SJSA1 (cell line): ENCODE measurements at places on chromosomes 12 and 14. TPM values are rescaled to one million over a fixed set of nuclear protein-coding genes. Genes with fewer than 3 reads are reported as not detected.

DNA sequence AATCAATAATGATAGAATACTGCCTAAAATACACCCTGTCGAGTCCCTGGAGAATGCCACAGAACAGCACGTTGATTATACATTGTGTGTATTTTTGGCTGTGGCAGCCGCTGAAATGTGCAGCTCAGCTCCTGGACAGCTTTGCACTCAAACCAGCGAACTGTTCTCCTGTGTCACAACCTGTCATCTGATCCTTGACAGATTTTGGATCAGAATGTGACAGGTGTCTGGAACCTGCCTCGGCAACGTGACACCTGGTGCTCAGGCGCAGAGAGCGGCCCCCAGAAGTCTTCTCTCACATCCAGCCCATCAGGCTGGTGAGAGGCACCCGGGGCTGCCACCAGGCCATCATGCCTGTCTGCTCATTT lies 19.3 kb downstream of the MVK start:
- no peaks in the 10 kb centered on the region for H3K27me3 ChIP-seq
- H3K36me3 ChIP-seq, result peaks cover 1% of the 10 kb centered on the region; the same call in 1 of the 2 replicates
- DNase-seq, result no peak
- H3K4me1 ChIP-seq, result no peaks in the 10 kb centered on the region
- no peak overlapping the region for H3K4me3 ChIP-seq

DNA sequence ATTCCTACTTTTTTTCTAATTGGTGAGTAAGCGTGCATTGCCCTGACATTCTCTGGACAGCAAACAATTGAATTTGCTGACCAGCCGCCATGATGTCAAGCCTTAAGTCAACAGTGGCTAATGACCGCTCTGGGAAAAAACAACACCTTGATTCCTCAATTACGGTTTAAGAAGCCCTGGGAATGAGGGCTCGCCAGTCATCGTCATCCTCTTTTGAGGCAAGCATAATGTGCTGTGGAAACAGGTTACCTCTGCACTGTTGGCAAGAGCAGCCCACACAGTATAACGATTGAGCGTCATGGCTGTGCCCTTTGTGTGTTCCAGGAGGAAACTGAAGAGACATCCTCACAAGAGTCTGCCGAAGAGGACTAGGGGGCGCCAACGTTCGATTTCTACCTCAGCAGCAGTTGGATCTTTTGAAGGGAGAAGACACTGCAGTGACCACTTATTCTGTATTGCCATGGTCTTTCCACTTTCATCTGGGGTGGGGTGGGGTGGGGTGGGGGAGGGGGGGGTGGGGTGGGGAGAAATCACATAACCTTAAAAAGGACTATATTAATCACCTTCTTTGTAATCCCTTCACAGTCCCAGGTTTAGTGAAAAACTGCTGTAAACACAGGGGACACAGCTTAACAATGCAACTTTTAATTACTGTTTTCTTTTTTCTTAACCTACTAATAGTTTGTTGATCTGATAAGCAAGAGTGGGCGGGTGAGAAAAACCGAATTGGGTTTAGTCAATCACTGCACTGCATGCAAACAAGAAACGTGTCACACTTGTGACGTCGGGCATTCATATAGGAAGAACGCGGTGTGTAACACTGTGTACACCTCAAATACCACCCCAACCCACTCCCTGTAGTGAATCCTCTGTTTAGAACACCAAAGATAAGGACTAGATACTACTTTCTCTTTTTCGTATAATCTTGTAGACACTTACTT lies 138.9 kb downstream of the HMGA2 start:
- peak; percentile 57 for DNase-seq
- H3K4me1 ChIP-seq, result peaks cover 50% of the 10 kb centered on the region
- no peaks in the 10 kb centered on the region for H3K36me3 ChIP-seq
- no peak overlapping the region for H3K4me3 ChIP-seq

DNA sequence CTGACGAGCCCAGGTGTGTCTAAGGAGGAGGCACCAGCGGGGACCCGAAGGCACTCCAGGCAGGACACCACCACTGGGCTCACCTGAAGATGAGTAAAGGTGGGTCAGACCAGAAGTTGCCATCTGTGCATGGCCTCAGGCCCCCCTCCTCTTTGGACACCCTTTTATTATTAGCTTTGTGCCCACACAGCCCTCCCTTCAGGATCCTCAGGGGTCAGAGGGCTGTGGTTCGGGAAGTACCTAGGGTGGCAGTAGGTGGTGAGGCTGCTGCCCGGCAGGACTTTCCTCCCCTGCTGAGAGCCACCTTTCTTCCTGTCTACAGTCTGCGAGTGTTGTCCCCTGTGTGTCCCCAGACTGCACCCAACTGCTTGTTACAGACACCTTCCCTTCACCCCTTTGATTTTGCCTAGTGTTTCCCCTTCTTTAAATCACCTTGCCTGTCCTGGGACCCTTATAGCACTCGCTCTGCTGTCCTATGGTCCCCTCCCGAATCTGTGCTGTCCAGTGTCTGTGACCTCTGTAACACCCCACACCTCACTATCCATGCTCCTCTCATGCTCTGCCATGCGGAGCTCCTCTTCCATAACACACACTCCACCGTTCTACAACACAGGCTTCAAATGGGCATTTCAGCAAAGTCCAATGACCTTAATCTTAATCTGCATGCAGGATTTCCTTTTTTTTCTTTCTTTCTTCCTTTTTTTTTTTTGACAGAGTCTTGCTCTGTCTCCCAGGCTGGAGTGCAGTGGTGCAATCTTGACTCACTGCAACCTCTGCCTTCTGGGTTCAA lies 25.7 kb downstream of the SOAT2 start:
- DNase-seq, result no peak
- H3K36me3 ChIP-seq, result no peaks in the 10 kb centered on the region
- no peak overlapping the region for H3K27ac ChIP-seq
- no peak overlapping the region for H3K4me3 ChIP-seq

DNA sequence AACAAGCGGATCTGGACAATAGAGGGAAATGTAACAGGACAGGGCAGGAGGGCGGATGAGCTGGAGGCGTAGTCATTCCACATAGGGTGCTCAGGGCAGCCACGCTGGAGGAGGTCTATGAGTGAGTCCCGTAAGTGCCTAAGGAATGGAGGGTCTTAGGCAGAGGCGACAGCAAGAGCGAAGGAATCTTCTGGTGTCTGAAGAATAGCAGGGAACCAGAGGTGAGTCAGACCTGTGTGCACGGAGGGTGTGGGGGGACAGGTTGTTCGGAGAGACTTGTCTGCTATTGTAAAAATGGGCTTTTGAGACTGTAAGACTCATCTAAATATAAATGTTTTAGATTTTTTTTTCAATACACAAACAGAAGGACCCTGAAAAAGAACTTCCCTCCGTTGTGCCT lies 70.6 kb downstream of the SETD3 start:
- no peak overlapping the region for H3K27ac ChIP-seq
- H3K4me3 ChIP-seq, result no peak overlapping the region
- no peaks in the 10 kb centered on the region for H3K4me1 ChIP-seq
- DNase-seq, result no peak
- H3K27me3 ChIP-seq, result no peaks in the 10 kb centered on the region

DNA sequence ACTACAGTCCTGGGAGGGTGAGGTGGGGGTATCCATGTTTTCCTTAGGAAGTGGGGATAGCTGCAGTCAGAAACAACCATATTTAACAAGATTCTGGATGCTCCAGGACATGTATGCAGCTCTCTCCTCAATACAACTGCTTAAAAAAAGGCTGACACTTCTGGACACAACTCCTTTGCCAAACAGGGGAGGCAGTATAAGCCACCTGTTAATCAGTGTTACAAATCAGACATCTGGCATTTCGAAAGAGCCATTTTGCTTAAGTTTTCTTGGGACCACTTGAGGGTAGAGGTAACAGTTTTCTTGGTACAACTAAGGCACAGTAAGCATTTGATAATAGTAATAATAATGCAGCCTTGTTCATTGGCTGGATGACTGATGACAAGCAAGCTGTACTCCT lies 47.1 kb downstream of the RPGRIP1 start:
- H3K27me3 ChIP-seq, result peaks cover 11% of the 10 kb centered on the region; the same call in 1 of the 2 replicates
- H3K27ac ChIP-seq, result no peak overlapping the region

DNA sequence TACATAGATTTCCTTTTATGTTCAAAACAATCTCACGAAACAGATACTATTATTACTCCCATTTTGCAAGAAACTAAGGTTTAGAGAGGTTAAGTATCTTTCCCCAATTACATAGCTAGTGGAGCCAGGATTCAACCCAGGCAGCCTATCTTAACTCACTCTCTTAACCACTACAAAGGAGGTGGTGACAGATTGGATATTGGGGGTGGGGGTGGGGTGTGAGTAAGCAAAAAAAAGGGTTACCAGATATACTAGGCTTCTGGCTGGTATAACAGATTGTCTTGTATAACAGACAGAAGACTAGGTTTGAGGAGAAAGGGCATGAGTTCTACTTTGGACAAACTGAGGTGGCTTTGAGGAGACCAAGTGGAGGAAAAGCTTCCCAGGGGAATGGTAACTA lies 2.1 kb downstream of the GMFB start:
- H3K27ac ChIP-seq, result no peak overlapping the region
- DNase-seq, result no peak
- H3K36me3 ChIP-seq, result peaks cover 35% of the 10 kb centered on the region
- no peaks in the 10 kb centered on the region for H3K27me3 ChIP-seq
- H3K4me1 ChIP-seq, result peaks cover 14% of the 10 kb centered on the region

- H3K4me3 ChIP-seq, result no peak overlapping the region
- H3K27me3 ChIP-seq, result no peaks in the 10 kb centered on the region
- H3K4me1 ChIP-seq, result no peaks in the 10 kb centered on the region
- H3K36me3 ChIP-seq, result no peaks in the 10 kb centered on the region; the same call in 1 of the 2 replicates
- no peak for DNase-seq
Measured at GRCh38 chr12:57325395-57325794, 74.4 kb upstream of the STAC3 start.

GRCh38 chr14:51562816-51563215 lies 88.9 kb upstream of the FRMD6 start:
- peaks cover 31% of the 10 kb centered on the region for H3K4me1 ChIP-seq
- DNase-seq, result no peak
- H3K4me3 ChIP-seq, result no peak overlapping the region
- no peak overlapping the region for H3K27ac ChIP-seq
- no peaks in the 10 kb centered on the region for H3K27me3 ChIP-seq

- DNase-seq, result no peak
- H3K27me3 ChIP-seq, result no peaks in the 10 kb centered on the region; the same call in 1 of the 2 replicates
- no peaks in the 10 kb centered on the region for H3K36me3 ChIP-seq
- no peak overlapping the region for H3K4me3 ChIP-seq
Measured at GRCh38 chr12:22700106-22700505, 75.1 kb downstream of the ETNK1 start.

- H3K4me3 ChIP-seq, result no peak overlapping the region
- peaks cover 21% of the 10 kb centered on the region for H3K36me3 ChIP-seq
- DNase-seq, result no peak
- no peak overlapping the region for H3K27ac ChIP-seq
Measured at GRCh38 chr14:51681411-51681810, 29.7 kb downstream of the FRMD6 start.

DNA sequence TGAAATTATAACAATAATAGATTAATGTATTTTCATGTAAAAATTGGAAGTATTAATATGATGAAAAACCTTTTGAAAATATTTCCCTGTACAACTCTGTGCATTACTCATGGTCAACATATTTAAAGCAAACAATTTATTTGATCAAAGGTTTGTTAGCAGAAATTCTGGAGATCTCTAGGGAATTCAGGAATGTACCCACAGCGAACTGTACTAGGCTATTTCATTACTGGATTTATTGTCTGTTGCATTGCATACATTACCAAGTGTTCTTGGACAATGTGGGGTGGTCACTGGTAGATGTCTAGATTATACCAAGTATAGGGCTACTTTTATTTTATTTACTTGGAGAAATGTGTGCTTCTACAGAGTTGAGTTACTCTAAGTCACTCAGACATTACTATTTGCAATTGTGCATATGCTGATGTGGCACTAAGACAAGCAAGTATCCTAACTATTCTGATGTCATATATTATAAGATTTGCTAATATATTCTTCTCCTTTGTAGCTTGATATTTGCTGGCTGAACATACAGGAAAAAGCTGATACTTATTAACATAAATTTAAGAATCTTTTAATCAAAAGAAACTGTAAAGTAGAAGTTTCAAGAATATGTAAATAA lies 323.3 kb downstream of the CCER1 start:
- no peaks in the 10 kb centered on the region for H3K36me3 ChIP-seq
- no peaks in the 10 kb centered on the region for H3K4me1 ChIP-seq
- no peak overlapping the region for H3K27ac ChIP-seq
- DNase-seq, result no peak
- no peaks in the 10 kb centered on the region for H3K27me3 ChIP-seq

DNA sequence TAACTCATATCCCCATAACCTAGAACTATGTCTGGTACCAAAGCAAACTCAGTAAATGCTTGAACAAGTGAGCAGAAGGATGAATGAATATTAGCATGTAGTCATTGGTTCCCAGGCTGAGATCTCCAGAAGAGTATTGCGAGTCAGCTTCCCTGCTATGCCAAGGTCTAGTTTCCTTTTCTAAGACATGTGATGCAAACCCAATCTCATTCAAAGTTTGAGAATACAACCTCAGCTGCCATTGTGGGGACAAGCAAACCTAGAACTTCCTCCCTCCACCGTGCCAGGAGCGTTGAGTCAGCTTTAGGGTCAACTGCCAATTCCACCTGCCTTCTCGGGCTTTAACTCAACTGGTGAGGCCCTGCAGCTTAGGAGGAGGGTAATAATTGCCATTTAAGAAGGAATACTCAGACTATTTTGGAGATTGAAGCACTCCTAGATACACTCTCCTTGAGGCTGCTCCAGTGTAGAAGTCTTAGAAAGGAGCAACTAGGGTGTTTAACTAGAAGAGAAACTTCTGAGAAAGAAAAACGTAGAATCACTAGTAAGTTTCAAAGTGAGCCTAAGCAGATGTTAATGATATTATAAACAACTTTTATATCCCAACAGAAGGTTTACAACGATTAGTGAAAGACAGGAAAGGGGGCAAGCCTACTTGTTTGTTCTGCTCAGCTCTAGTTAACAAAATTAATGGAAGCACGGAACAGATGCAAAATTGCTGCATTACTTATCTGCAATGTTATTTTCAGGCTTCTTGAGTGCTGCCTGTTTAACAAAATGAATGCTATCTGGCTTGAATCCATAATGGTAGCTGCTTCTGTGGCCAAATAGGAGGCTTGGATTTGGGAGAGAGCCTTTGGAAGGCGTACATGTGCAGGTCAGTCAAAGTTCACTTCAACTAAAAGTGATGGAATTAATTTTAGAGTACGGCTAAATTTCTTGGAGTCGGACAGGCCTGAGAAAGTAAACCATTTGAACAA lies 96.9 kb downstream of the HELB start:
- no peaks in the 10 kb centered on the region for H3K4me1 ChIP-seq
- H3K4me3 ChIP-seq, result no peak overlapping the region
- no peak for DNase-seq
- H3K27me3 ChIP-seq, result 0 out of 2 replicates have a peak, but pooled peaks cover 3% of the 10 kb centered on the region
- no peak overlapping the region for H3K27ac ChIP-seq

GRCh38 chr12:71439613-71440344 lies at the start of gene LGR5:
Gene LGR5, plus strand, starts transcription at chr12:71439798. Its CDS starts 283 bp downstream, at chr12:71440081.
- peaks cover 64% of the 10 kb centered on the region for H3K27me3 ChIP-seq
- H3K4me1 ChIP-seq, result peaks cover 19% of the 10 kb centered on the region
- DNase-seq, result no peak
- no peaks in the 10 kb centered on the region for H3K36me3 ChIP-seq
- H3K4me3 ChIP-seq, result peak within 1 kb of the TSS; percentile 35
- H3K27ac ChIP-seq, result no peak within 1 kb of the TSS

- peaks cover 79% of the 10 kb centered on the region for H3K4me1 ChIP-seq
- DNase-seq, result no peak
- no peak overlapping the region for H3K27ac ChIP-seq
- no peaks in the 10 kb centered on the region for H3K27me3 ChIP-seq
- peaks cover 72% of the 10 kb centered on the region for H3K36me3 ChIP-seq
Measured at GRCh38 chr12:131988054-131988796, 38.5 kb downstream of the EP400 start.

C14orf39 gene
- 0.05 TPM in 1 of 2 replicates, not detected in the other for total RNA-seq

HCAR2 gene
- total RNA-seq, result not detected in 2 replicates

GDF3 gene
- not detected in 2 replicates for total RNA-seq

TSPAN11 gene
- 2.2 and 2.7 TPM in 2 replicates for total RNA-seq

NFE2 gene
- not detected in 2 replicates for total RNA-seq

LGR5 gene
- total RNA-seq, result not detected in 2 replicates

ANO6 gene
- total RNA-seq, result 57.5 and 88.8 TPM in 2 replicates
